ENCODE measurements at places on chromosomes 6 and 20.

GRCh38 chr6:6495851-6496250 is 92.7 kb upstream of the LY86 start:
- no peak for DNase-seq

GRCh38 chr20:37404461-37404890 is 58.5 kb downstream of the SRC start:
- no peak for DNase-seq

- no peak for DNase-seq
These were observed 622.3 kb upstream of the ARID1B start for GRCh38 chr6:156154896-156155295.

DNA sequence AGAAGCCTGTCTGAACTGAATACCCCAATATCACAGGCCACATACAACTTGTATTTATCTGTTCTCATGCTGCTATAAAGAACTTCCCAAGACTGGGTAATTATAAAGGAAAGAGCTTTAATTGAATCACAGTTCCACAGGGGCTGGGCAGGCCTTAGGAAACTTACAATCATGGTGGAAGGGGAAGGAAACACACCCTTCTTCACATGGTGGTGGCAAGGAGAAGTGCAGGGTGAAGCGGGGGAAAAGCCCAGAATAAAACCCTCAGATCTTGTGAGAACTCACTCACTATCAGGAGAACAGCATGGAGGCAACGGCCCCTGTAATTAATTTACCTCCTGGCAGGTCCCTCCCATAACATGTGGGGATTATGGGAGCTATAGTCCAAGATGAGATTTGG is 50.3 kb upstream of the FNDC1 start:
- no peak for DNase-seq

GRCh38 chr20:19096843-19097242 is 115.6 kb upstream of the SLC24A3 start:
- no peak for DNase-seq

DNA sequence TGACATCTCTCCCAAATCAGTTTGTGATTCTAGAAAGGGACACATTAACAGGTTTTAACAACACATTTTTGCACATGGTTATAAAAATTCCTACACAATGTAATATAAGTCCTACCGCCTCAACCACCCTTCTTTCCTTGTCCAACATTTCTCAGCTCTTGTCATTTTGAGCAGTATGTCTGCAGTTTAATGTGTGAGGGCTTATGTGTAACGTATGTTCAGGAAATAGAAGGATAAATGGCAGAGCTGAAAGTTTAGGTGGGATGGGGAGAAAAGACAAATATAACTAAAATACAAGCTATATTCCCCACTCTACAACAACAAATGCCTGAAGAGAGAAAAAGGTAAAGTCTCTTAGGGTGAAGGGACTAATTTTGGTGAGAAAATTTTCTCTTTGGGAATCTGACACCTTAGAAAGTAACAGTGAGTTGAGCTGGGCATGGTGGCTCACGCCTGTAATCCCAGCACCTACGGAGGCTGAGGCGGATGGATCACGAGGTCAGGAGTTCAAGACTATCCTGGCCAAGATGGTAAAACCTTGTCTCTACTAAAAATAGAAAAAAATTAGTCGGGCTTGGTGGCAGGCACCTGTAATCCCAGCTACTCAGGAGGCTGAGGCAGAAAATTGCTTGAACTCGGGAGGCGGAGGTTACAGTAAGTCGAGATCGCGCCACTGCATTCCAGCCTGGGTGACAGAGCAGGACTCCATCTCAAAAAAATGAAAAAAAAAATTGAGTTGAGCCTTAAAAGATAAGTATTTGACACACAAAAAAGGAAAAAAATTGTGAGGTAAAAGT is 5.1 kb downstream of the PNRC1 start:
- no peak for DNase-seq

- no peak for DNase-seq
These were observed 168.2 kb downstream of the SAMD5 start for GRCh38 chr6:147676495-147677199.

- DNase-seq = no peak
These were observed 59.9 kb downstream of the LAMA4 start for GRCh38 chr6:112194511-112194910.

DNA sequence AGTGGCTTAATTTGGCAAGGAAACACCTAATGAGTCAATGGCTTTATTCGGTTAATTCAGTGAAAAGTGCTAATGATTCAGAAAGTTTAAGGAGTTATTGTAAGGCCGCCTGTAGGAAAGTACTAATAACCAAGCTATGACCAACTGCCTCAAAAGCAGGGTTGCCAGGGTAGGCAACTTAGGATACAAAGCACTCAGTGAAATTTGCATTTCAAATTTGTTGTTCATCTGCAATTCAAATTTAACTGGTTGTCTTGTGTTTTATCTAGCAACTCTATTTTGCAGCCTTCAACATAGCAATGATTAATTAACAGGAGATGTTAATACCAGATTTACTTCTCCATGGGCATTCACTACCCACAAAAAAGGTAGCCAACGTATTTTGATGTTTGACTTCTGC is 412.3 kb downstream of the PRKN start:
- DNase-seq = no peak
